ENCODE measurements at places on chromosomes 12 and 14. TPM values are rescaled to one million over a fixed set of nuclear protein-coding genes. Genes with fewer than 3 reads are reported as not detected.

The EIF2S3B gene
- 0.83 TPM for total RNA-seq

The PSME1 gene
- 449 TPM for total RNA-seq

- H3K27me3 ChIP-seq, result no peaks in the 10 kb centered on the region
- no peak for DNase-seq
- no peak overlapping the region for H3K4me3 ChIP-seq
- H3K36me3 ChIP-seq, result peaks cover 29% of the 10 kb centered on the region
- peaks cover 5% of the 10 kb centered on the region for H3K4me1 ChIP-seq
Measured at GRCh38 chr14:67586369-67586768, 13.7 kb downstream of the PIGH start.

The OTX2 gene
- total RNA-seq, result not detected

DNA sequence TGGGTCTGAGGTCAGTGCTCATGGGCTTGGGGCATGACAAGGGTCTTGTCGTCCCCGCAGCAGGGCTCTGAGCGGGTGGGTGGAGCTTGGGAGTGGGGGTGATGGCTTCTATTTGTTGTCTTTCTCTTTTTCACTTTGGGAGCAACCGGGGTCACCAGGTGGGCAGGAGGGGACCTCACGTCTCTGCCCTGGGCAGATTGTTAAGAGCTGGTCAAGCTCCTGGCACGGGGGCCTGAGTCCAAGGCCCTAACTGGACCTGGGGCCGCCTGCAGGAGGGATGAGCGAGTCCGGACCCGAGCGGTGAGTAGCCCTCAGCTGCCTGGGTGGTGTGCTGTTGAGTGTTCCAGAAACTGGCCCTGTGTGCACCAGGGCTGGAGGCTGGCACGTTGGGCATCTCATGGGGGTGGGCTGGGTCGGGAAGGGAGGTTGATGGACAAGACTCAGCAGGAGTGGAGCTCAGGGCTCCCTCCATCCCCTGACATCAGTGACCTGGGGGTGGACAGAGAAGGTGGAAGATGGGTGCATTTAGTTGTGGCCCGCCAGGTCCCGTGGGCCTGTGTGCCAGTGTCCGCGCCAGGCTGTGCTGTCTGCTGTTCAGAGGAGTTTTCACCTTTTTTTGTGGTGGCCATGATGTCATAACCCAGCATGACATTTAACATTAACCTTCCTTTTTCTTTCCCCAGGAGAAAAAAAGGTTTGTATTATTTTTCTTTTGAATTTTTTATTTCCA is 27.5 kb downstream of the RTL1 start:
- H3K4me1 ChIP-seq, result no peaks in the 10 kb centered on the region
- no peak overlapping the region for H3K27ac ChIP-seq
- H3K27me3 ChIP-seq, result no peaks in the 10 kb centered on the region

DNA sequence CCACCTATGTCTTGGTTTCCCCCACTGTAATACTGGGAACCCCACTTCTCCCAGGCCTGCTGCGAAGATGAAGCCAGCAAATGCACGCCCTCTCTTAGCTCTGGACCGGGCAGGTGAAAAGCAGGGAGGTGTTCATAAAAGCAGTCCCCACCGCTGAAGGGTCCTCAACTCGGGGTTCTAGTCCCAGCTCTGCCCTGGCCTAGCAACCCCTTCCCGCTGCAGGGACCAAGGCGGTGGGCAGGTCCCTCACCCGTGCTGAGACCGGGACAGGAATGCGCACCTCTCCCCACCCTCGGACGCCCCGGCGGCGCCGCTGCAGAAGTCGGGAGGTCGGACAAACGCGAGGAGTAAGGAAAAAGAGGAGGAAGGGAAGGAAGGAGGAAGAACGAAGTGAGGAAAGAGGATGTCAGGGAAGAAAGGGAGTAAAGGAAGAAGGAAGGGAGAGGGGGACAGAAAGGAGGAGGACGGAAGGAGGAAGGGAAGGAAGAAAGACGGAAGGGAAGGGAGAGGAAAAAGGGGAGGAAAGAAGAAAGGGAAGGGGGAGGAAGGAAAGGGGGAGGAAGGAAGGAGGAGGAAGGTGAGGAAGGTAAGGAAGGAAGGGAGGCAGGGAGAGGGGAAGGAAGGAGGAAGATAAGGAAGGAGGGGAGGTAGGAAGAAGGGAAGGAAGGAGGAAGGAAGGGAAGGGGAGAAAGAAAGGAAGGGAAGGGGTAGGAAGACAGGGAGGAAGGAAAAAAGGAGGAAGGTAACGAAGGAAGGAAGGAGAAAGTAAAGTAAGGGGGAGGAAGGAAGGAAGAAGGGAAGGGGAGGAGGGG is 701 bp downstream of the SPRING1 start:
- peak overlapping the region; percentile 91 for H3K4me3 ChIP-seq
- H3K27ac ChIP-seq, result peak overlapping the region; percentile 75
- no peaks in the 10 kb centered on the region for H3K27me3 ChIP-seq
- H3K36me3 ChIP-seq, result peaks cover 34% of the 10 kb centered on the region
- peaks cover 31% of the 10 kb centered on the region for H3K4me1 ChIP-seq

Data from activated B cell treated with CpG ODN at 0.5 μM for 24 hours (primary cell).